Cardiac muscle cell (in vitro differentiated cells and primary cell): ENCODE measurements at places on chromosomes 16 and 17. TPM values are rescaled to one million over a fixed set of nuclear protein-coding genes. Genes with fewer than 3 reads are reported as not detected.

Gene OR2C1
- 1.1 TPM in 1 of 2 replicates, not detected in the other for total RNA-seq

Gene PRKAR1A
- total RNA-seq: 458 and 473 TPM in 2 replicates

Gene ACBD4
- total RNA-seq: 16.3 and 29.3 TPM in 2 replicates

Gene OR3A3
- total RNA-seq: not detected in 2 replicates

Gene OTOP2
- not detected in 2 replicates for total RNA-seq

Gene NME3
- total RNA-seq: 72.2 and 106 TPM in 2 replicates

Gene HP
- not detected in 2 replicates for total RNA-seq

Gene SCARF1
- total RNA-seq: 7.6 and 9.8 TPM in 2 replicates

Gene MARVELD3
- not detected in 2 replicates for total RNA-seq

Gene EVPL
- total RNA-seq: 0.09 TPM in 1 of 2 replicates, not detected in the other

Gene RNF43
- 8.6 and 8.7 TPM in 2 replicates for total RNA-seq

Gene SULT1A1
- 23.6 and 30.4 TPM in 2 replicates for total RNA-seq

Gene CIITA
- 0.06 TPM in 1 of 2 replicates, not detected in the other for total RNA-seq

Gene EXOC3L1
- total RNA-seq: 2.9 and 3.7 TPM in 2 replicates

Gene VMP1
- total RNA-seq: 73.9 and 91.3 TPM in 2 replicates

Gene SRCIN1
- total RNA-seq: 5.2 and 10.8 TPM in 2 replicates
